ENCODE measurements at places on chromosomes 3 and 15. TPM values are rescaled to one million over a fixed set of nuclear protein-coding genes. Genes with fewer than 3 reads are reported as not detected.

CD86 gene
- not detected for total RNA-seq

C15orf62 gene
- not detected for total RNA-seq

- DNase-seq = no peak
These were observed 411.4 kb upstream of the ARL6 start for GRCh38 chr3:97353176-97353575.

- DNase-seq = no peak
These were observed 47.1 kb downstream of the SEMA3G start for GRCh38 chr3:52397676-52398399.

- no peak for DNase-seq
These were observed 164.9 kb downstream of the NR2F2 start for GRCh38 chr15:96495386-96495785.

DNA sequence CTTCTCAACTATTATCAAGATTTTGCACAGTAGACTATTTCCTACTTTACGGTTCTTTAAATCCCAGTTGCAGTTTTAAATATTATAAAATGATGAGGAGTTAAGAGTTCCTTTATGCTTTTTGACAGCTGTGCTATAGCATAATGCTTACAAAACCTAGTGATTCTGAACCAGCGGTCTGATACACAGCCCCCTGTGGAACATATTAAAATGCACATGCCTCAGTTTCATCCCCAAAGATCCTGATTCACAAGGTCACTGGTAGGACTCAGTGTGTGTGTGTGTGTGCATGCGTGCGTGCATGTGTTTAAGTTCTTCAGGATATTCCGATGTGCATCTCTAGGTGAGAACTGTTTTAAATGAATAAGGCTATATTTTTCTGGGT is 330.1 kb upstream of the TPM1 start:
- no peak for DNase-seq

All from osteocyte (in vitro differentiated cells).